CD4-positive, alpha-beta T cell treated with Interleukin-1 beta for 1 hour (primary cell): ENCODE measurements at places on chromosomes 3 and 15.

DNA sequence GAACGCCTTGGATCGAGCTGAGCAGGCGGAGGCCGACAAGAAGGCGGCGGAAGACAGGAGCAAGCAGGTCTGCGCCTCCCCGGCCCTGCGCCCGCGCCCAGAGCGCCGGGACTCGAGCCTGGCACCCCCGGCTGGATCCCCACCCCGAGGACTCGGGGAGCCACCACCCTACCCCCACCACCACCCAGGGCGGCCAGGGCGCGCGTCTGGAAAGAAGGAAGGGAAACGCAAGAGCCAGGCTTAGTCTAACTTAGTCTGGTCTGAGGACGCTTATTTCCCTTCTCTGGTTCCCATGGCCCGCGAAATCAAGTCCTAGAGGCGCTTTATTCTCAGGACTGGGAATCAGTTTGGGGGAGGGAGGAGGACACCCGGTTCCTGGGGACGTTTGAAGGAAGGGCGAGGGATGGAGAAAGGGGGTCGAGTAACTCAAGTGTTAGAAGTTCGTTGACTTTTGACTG is 359 bp downstream of the TPM1 start:
- no peak for DNase-seq

DNA sequence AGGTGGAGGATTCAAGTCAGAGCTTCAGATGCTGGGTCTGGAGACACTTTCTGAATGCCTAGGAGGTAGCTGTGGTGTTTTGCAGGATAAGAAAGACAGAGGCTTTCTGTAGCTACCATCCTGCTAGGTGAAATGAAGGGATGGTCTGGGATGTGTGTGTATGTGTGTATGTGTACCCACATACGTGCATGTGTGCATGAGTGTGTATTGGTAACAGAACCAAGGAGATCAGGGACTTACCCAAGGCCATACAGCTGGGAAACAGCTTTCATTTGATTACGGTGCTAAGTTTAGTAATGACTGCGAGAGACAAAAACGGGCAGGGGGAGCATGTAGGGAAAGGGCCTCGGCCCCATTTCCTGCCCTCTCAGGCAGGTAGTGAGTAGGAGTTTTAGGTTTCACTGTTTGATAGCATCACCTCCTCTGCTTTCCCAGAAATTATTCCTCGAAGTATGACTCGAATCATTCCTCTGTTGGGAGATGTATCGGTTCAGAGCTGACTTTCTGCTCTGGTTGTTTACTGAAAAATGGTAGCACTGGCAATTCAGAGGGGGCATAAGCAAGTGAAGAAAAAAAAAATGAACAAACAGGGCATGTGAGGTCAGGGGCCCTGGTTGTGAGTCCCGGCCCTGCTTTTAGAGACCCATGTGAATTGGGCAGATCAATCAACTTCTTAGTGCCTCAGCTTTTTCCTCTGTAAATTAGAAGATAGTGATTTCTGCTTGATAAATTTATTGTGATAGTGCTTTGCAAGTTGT is 130.7 kb downstream of the LPP start:
- no peak for DNase-seq

GRCh38 chr3:140727886-140728285 is 50.0 kb downstream of the TRIM42 start:
- DNase-seq, result no peak

DNA sequence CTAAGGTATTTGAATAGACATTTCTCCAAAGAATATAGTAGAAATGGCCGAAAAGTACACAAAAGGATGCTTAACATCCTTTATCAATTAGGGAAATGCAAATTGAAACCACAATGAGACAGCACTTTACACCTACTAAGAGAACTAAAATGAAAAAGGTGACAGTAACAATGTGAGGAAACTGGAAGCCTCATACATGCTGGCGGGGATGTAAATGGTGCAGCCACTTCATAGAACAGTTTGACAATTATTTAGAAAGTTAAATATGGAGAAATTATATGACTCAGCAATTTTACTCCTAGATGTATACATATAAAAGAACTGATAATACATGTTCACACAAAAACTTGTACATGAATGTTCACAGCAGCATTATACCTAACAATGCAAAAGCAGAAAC is 13.4 kb downstream of the SPICE1 start:
- DNase-seq, result no peak

DNA sequence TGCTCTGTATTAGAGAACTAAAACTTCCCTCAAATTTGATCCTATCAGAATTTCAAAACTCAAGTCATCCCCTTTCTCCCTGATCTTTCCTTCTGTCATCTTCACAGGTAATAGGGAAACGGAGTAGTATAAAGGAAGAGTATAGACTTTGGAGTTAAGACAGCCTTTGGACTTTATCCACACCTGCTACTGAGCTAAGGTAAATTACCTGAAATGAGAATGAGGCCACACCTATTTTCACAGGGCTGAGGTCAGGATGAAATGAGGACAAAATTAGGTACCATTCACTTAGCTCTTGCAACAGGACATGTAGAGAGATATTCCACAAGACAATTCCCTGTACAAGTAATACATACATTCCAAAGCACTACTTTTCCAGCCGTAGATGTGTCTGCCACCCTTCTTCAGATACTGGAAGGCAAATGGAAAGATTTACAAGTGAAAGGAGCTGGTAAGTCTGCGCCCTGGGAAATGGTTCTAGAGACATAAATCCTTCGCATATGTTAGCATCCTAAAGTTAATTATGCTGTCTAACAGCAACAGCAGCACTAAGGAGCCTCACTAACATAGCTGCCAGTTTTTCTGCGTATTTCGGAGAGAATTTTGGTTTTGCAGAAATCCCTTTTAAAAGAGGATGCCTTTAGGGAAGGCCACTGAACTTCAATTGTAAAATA is 461.8 kb downstream of the SHQ1 start:
- DNase-seq, result no peak

GRCh38 chr15:68208636-68209240 is 3.6 kb upstream of the CALML4 start:
- no peak for DNase-seq

- no peak for DNase-seq
These were observed 7.2 kb downstream of the ACAN start for GRCh38 chr15:88810446-88810845.

DNA sequence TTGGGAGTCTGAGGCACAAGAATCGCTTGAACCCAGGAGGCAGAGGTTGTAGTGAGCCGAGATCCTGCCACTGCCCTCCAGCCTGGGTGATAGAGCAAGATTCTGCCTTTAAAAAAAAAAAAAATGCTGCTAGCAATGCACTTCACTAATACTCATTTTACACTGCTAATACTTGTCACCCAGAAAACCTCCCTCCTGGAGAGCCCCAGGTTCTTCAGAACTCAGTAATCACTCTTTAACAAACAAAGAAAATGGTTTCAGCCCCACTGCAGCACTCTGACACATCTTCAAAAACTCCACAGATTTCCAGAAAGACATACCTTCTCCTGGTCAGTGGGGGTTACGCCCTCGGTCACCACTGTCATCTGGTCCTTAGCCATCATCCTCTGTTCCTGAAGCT is 366.7 kb downstream of the SHQ1 start:
- DNase-seq, result no peak

DNA sequence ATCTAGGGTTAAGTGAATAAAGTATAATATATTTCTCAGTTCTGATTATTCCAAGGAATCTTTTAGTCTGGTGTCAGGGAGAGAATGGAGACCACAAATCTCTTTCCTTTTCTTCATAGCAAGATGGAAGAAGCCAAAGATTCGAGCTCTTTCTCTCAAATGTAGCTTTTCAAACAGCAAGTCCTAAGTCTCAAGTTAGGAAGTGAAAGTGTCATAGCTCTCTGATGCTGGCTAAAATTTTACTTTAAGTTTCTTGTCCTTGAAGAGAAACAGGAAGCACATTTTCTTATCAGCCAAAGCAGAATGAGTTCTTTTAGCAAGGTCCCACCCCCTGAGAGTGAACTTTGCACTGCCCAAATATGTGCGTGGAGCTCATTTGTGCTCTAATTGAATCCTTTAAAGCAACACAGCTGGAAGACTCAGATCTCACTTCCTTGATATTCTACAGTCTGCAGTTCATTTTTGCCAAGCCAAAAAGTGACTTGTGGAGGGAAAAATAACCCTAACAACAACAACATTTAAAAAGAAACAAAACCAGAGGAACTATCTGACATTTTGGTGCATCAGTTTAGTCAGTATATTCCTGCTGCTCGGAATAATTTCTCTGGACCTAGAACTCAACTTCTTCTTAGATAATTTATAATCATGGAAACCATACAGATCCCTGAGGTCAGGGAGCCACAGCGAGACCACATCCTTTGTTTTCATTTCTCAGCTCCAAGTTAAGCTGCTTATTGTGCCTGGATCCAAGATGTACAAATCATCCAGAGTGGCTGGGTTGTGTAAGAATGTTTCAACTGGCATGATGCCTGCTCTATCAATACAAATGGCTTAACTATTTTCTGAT is 238.7 kb upstream of the P2RY1 start:
- peak; percentile 28 for DNase-seq

DNA sequence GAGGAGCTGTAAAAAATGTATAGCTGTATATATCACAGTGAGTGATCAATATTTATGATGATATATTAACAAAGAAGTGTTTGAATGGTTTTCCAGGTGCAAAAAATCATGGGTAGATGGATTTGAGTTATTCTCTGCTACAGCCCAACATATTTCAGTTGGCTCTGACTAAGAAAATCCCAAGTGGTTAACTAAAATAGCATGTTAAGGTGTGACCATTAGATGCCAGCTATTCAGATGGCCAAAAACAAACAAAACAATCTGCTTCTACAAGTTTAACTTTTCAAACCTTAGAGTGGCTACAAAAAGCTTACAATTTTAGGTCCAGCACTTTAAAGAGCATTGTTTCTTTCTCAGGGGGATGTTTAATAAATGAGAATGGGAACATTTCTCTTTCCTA is 67.5 kb downstream of the SEMA6D start:
- DNase-seq, result no peak

DNA sequence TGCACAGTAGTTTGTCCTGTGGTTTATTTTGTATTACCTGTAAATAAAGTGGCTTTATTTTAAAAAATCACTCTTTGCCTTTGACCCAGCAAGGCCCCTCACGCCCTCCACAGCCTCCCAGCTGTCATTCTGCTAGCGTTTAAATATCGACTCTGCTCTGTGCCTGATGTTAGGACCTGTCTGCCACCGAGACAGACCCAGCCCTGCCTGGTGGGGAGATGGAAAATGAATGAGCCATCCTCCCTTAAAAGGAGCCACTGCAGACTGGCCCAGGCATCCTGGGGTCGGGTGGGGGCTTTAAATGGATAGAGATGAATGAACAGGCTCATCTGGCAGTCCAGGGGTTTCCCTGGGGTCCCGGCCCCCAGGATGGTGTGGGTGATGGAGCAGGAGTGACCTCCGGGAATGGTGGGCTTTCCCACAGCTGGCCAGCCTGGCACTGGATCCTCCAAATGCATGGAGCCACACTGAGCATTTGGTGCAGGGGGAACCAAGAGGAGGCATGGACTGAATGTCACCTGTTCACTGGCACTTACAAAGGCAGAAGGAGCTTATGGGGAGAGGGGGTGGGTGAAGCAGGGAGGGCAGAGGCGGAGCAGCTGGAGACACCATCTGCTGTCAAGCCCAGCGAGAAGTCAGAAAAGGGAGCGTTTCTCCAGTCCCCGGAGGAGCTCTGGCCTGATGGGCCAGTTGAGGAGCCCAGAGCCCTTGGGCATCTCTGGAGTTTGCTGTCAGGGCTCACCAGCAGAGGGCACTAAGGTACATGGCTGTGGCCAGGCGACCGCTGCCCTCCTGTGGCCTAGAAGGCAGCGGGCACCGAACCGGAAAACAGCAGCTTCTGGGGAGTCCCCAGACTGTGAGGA is 11.9 kb downstream of the GRM2 start:
- peak; percentile 54 for DNase-seq
